Activated T-helper 9 cell treated with anti-CD3 and anti-CD28 coated beads, Interleukin-2, amount 50 U/mL, for 16 hours (primary cell): ENCODE measurements at places on chromosomes 6 and 20.

- no peak for DNase-seq
These were observed 152.2 kb upstream of the SOX4 start for GRCh38 chr6:21441386-21441785.

DNA sequence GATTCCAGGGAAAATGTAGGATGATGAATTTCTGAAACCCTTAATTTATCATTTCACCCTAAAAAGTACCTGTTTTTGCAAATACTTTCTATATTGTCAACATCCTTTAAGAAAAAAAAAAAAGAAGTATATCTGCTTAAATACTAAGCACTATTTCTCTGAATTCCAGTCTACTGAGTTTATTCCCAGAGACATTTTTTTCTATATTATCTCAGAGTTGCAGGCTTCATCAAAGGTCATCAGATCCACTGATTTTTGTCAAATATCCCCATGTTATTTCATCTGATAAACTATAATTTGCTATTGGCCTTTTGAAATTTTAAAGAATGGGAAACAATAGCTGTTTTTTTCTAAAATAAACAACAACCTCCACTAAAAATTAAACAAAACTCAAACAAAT, 357.6 kb upstream of the ID4 start:
- DNase-seq, result no peak

- no peak for DNase-seq
These were observed 55.0 kb downstream of the DAAM2 start for GRCh38 chr6:39847221-39847620.

DNA sequence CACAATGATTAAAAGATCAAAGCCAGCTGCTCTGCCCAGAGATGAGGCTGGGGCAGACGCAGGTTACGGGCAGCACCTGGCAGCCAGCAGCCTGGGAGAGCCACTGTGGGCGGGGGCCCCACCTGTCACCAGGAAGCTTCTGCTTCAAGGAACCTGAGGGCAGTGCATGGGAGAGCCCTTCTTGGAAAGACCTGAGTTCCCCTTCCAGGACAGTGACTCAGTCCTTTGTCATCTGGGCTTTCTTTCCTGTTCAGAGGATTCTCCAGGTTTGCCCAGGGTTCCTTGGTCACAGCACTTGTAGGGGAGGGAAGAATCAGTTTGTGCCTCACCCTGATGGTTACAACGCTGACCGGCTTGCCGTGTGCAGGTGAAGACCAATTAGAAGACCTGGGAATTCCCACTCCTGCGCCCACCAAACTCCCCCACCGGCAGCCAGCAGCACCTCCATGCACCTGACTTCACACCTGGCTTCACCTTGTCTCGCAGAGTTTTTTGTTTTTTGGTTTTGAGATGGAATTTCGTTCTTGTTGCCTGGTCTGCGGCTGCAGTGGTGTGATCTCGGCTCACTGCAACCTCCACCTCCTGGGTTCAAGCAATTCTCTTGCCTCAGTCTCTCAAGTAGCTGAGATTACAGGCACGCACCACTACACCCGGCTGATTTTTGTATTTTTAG, 2.0 kb downstream of the ZBP1 start:
- DNase-seq, result peak; percentile 28

DNA sequence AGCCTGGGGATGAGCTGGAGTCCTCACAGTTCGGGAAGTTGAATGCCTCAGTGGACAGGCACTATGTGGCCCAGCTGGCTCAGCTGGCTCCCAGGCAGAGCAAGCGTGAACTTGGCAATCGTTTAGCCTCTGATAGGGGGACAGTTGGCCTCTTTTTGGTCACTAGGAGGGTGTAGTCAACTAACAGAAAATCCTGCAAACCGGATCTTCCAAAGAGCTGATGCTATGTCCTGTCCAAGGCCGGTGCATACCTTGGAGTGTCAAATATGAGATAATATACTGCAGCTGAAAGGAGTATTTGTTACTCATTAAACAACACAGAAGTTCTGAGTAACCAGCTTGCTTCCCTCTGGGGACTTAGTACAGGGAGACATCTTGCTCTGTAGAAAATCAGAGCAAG, 126.2 kb upstream of the EXOC2 start:
- DNase-seq, result no peak

DNA sequence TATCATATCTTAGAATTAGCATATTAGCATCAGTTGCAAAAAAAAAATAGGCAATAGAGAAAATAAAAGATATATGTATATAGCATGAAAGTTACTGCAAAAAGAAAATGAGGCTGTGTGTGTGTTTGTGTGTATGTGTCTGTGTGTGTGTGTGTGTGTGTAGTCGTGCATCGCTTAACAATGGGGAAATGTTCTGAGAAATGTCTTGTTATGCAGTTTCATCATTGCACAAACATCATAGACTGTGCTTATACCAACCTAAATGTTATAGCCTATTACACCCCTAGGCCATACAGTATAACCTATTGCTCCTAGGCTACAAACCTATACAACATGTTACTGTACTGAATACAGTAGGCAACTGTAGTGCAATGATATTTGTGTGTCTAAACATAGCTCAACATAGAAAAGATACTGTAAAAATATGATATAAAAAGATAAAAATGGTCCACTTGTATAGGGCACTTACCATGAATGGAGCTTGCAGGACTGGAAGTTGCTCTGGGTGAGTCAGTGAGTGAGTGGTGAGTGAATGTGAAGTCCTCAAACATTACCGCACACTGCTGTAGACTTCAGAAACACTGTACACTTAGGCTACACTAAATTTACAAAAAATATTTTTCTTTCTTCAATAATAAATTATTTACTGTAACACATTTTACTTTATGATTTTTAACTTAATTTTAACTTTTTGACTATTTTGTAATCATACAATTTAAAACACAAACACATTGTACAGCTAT, 805.1 kb downstream of the KIF16B start:
- DNase-seq, result no peak

DNA sequence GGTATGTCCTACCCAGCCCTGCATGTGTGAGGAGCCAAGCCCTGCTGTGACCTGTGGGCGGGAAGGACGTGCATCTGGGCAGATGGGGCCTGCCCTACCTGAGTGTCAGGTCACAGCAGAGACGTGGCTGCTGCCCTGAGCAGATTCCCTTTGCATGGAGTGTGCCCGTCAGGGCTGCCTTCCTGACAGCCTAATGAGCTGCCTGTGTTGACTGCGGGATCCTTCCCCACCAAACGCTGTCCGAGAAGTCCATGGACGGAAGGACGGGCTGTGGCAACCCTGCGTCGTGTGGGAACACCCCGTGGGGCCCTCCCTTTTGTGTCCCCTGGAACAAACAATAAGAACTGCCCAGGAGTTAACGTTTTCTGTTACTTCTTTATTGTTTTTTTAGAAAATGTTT, 343.2 kb downstream of the CDH4 start:
- DNase-seq, result no peak

DNA sequence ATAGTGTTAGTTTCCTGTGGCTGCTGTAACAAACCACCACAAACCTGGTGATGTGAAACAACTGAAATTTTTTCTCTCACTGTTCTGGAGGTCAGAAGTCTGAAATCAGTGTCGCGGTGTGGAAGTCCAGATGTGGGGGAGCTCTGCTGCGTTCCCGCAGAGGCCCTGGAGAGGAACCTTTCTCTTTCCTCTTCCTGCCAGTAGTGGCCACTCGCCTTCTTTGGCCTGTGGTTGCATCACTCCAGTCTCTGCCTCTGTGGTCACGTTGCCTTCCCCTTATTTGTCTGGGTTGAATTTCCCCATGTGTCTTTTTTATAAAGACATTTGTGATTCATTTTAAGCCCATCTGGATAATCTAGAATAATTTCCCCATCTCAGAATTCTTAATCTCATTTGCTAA, 295.5 kb upstream of the FLRT3 start:
- DNase-seq, result no peak

GRCh38 chr6:113627480-113627879, 229.7 kb upstream of the MARCKS start:
- DNase-seq, result no peak

GRCh38 chr20:21505810-21506530, 7.9 kb downstream of the NKX2-2 start:
- DNase-seq, result peak; percentile 47

DNA sequence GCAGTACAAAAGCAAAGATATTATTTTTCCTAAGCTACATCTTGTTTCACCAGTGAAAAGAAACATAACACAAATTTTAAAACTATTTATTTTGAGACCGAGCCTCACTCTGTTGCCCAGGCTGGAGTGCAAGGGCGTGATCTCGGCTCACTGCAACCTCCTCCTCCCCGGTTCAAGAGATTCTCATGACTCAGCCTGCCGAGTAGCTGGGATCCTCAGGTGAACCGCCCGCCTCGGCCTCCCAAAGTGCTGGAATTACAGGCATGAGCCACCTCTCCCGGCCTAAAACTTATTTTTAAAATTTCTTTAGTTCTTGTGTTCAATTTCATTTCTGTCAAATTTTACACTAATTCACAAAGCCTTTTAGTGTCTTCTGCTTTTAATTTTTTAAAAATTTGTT, 5.9 kb downstream of the SRSF12 start:
- DNase-seq, result no peak

DNA sequence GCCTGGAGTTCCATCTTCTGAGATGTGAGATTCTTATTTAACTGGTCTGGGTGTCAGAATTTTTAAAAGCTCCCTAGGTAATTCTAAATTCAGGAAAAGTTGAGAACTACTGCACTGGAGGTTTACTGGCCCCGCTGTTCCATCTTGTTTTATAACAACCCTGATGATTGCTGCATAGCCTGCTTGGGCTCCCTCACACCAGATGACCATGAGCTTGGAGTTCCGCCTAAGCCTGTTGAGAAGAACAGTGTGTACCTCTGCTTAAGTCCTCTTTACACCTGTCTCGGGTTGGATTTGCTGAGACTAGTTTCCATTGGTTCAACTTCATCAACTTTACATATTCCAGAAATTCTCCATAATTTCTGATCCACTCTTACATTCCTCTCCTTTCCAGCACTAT, 77.9 kb downstream of the FKBP5 start:
- no peak for DNase-seq

DNA sequence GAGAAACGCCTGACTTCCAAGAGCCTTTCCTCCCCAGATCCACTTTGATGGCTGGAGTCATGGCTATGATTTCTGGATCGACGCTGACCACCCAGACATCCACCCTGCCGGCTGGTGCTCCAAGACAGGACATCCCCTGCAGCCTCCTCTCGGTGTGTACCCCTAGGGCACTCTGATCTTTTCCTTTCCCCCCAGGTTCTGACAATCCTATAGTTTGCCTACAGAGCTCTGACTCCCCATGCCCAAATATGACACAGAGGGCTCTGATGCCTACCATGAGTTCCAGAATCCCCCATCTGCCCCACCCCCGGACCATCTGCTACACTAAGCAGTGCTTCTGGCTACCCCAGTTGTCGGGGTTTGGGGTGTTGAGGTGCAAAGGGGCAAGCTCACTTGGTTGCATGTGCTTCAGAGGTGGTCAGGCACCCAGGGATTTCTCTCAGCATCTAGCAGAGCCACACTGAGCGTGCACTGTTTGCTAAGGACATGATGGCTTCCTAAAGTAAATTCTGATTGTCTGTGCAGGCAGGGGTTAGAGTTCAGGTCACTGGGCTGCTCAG, 24.0 kb upstream of the SGK2 start:
- no peak for DNase-seq

GRCh38 chr20:12815778-12816408, 192.9 kb upstream of the SPTLC3 start:
- DNase-seq, result no peak

DNA sequence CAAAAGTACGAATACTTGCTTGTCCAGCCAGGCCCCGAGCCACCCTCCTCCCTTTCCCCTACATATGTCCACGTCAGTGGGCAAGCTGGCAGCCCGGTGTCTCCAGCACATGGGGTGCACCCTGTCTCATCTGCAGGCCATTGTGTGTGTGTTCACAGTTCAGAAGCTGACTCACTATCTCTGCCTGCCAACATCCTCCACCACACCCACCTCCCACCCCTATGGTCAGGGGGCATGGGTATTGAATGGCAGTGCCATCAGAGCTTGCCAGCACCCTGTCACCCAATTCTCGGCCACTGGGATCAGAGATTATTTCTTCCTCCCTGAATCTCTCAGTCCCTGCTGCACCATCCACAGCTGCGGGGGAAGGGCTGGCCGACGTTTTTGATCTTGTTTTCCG, 195.7 kb downstream of the FARS2 start:
- no peak for DNase-seq

GRCh38 chr6:138001750-138002349, 105.4 kb downstream of the PERP start:
- peak; percentile 46 for DNase-seq

- no peak for DNase-seq
These were observed 35.7 kb downstream of the GFRA4 start for GRCh38 chr20:3627476-3627875.

DNA sequence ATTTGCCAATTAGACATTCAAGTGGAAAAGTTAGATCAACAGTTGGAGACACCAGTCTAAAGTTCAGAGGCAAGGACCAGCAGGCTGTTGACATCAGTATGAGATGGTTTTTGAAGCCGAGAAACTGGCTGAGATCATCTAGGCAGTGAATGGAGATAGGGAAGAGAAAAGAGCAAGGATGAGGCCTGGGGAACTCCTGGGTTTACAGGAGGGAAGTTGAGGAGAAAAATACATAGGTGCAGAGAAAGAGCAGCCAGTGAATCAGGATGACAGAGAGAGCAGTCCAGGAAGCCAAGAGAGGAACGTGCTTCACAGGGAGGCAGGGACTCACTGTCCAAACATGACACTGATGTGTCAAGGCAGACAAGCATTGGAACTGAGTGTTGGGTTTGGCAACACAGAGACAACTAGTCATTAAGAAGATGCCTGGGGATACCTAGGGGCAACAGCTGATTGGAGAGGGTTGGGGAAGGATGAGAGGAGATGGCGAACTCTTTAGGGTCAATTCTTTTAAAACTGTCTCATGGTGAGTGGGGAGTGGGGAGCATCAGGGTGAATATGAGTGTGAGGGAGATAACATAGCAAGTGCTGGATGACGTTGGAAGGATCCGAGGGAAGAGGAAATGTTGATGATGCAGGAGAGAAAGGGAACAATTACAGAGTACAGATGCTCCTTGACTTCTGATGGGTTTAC, 13.2 kb upstream of the SALL4 start:
- DNase-seq, result no peak

GRCh38 chr6:2035046-2035445, 210.4 kb downstream of the GMDS start:
- DNase-seq, result no peak

DNA sequence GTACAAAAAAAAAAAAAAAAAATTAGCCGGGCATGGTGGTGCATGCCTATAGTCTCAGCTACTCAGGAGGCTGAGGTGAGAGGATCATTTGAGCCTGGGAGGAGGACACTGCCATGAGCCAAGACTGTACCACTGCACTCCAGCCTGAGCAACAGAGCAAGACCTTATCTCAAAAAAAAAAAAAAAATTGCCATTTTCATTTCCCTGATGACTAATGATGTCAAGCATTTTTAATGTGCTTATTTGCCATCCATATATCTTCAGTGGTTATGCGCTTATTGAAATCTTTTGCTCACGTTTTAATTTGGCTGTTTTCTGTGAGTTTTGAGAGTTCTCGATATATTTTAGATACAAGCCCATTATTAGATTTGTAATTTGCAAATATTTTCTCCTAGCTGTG, 46.7 kb downstream of the PFDN4 start:
- no peak for DNase-seq
